ENCODE measurements at places on chromosomes 1 and 21.

- DNase-seq: no peak
Observed at GRCh38 chr21:34192646-34193285, 119.4 kb downstream of the MRPS6 start.

- no peak for DNase-seq
Observed at GRCh38 chr1:74504933-74505512, 7.4 kb downstream of the LRRC53 start.

DNA sequence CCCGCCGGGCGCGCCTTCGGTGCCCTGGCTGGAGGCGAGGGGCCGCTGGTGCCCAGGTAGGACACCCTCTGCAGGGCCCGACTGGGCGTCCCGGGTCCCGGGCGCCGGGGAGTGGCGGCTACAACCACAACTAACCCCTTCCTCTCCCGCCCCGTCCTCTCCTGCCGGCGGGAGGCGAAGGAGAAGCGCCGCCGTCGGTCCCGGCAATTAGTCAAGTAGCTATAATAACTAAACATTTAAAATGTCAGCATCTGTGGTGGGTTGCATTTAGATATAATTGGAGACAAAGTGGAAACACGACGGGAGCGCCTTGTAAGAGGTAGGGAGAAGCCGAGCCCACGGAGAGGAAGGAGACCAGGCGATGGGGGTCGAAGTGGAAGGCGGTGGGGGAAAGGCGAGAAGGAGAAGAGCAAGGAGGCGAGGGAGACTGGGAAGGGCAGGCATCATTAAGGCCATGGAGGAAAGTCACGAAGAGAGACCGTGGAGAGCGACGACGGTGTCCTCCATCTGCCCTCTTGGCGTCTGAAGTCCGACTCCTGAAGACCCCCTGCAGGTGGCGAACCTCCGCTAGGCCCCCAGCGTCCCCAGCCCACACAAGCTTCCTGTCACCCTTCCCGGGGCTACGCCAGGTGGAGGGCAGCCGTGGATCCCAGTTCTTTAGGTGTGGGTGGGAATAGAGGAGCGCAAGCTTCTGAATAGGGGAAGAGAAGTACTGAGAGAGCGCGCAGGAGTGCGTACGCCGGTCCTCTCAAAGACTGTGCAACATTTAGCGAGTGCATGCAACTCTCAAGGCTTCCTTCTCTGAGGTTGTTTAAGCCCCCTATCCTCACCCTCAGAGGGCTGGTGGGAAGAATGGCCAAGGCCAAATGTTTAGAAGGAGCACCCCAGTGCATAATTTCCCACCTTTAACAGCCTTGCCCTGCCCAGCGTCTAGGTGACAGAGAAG, 1.6 kb downstream of the CNIH3 start:
- no peak for DNase-seq

DNA sequence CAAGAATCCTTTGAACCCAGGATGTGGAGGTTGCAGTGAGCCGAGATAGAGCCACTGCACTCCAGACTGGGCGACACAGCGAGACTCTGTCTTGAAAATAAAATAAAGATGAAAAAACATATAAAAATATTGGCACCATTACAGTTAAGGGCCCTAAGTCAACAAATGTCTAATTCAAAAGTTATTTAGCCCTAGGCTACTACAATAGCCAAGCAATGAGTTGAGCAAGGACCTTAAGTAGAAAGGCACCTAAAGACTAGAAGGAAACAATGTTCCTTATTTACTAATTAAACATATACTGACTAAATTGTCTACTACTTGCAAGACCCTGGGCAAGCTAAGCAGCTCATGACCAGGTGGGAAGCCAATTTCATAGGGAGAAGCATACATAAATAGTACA, 4.1 kb downstream of the PIK3R3 start:
- DNase-seq: no peak

DNA sequence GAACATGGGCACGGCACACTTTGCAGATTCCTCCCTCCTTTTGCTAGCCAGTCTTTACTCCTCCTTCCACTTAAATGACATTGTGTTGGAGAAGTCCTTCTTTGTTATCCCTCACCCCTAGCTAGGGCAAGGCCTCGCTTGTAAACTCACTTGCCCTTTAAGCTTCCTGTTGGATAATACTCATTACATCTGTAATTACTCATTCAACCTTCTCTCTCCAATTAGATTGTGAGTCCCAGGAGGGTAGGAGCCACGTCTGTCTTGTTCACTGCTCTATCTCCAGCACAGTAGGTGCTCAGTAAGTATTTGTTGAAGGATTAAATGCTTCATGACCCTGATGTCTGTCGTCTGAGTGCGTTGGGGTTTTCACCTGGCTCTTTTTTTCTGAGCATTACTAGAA, 98.7 kb upstream of the USP24 start:
- DNase-seq: no peak

DNA sequence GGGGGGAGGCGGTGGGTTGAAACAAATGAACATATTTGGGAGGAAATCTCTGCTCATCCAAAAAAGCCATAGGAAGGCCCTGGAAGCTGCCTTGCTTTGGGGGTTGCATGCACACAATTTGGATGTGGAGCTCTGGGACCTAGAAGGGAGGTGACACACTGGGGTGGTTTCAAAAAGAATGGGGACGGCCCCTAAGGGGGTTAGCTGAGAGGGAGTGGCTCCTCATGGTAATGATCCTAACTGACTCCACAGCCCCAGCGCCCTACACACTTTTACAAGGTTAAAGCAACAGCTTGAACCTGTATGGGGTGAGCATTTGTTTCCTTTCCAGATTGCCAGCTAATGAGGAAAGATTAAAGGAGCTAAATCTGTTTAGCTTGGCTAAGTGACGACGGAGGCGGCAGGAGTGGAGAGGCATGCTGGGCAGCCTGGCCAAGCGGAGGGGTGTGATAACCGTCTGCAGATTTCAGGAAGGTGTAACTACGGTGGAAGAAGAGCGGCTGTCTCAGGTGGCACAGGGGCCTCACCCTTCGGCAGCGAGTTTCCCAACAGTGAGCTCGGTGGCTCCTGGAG, 107.3 kb downstream of the RNF220 start:
- no peak for DNase-seq

DNA sequence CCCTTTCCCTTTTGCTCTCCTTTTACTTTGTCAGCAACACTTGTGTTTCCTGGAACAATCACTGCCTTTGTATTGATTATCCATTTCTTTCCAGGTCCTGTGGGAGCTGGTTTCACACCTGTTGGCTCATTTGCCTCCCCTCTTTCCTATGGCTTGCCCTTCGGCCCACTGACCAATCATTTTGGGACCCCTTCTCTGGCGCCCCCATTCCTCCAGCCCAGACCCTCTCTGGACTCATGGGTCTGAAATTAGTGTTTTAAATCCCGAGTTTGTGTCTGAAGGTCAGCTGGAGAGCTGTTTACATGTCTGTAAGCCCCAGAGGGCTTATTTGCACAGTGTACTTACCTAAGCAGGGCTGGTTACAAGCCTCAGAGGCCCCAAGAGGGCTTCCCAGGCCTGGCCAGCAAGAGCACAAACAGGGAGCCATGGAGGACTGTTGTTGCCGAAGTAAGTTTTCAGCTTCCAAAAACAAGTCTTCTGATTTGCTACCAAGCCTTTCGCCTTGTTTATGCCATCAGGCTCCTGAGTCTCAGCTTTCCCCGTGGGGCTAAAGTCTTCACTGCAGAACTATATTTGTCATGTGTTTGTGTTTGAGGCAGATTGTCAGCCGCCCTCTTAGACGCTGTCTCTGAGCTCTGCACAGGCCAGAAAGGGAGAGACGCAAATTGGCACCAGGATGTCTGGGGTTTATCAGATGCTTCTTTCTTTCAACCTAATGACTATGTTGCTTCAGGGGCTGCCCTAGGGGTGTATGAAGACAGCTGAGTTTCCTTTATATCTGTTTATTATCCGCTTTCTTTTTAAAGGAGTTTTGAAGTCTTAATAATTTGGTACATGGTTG, 93.0 kb downstream of the ATP1A1 start:
- no peak for DNase-seq

DNA sequence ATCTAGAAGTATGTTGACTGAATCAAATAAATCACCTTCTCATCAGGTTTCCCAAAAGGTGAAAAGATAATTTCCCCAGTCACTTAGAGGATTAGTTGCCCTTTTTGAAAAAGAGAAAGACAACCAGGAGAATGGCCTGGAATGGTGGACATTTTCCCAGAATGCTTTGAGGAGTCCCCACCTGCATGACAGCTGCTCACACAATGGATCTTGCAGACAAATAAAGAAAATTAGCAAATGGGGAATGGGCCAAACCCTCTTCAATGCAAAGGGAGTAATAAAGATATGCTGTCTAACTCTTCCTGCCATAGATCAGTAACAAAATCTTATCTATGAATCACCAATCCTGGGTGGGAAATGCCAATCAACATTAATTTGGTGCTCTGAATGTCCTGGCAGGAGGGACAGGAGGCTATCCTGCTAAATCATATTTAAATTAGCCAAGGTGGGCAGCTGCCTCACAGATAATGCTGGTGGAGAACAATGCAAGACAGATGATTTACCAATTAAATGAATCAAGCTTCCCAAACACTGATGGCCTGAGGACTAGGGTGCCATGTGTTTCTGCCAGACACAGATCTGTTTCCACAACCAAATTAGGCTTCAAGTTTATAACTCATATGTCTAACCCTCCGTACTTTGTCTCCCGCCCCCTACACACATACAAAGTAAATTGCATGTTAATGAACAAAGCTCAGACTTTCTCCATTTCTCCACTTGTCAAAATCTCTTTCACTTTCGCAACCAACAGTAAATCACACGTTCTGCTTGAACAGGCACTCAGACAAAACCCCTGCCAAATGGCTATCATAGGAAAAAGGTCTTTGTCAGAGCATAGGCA, 488.0 kb upstream of the PLXNA2 start:
- DNase-seq: no peak
